ENCODE measurements at places on chromosomes 3 and 15.

- H3K27me3 ChIP-seq, result no peaks in the 10 kb centered on the region
- H3K36me3 ChIP-seq, result no peaks in the 10 kb centered on the region
- H3K4me1 ChIP-seq, result no peaks in the 10 kb centered on the region
- DNase-seq, result no peak
- no peak overlapping the region for H3K4me3 ChIP-seq
Observed at GRCh38 chr3:145326666-145327065, 834.3 kb downstream of the PLOD2 start.

DNA sequence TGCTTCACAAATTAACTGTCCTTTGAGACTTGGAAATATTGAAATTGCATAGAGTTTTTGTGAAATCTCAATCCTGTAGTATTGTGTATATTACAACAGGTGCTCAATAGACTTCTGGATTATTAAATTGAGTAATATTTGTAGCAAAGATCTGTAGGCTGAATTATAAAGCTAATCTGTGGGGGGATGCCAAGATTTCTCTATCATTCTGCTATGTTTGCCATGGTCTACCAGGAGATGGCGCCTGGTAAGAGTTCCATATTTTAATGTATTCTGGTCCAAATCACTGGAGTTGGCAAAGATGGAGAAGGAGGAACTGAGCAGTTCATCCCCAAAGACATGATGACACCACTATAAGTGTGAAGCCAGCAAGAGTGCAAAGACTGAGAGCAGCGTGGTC is 340.9 kb upstream of the TPRG1 start:
- no peaks in the 10 kb centered on the region for H3K4me1 ChIP-seq
- H3K27me3 ChIP-seq, result no peaks in the 10 kb centered on the region
- no peaks in the 10 kb centered on the region for H3K36me3 ChIP-seq
- DNase-seq, result no peak
- no peak overlapping the region for H3K4me3 ChIP-seq

GRCh38 chr3:153577059-153577736 is 415.2 kb downstream of the RAP2B start:
- no peak overlapping the region for H3K4me3 ChIP-seq
- no peak overlapping the region for H3K27ac ChIP-seq
- no peaks in the 10 kb centered on the region for H3K36me3 ChIP-seq
- H3K27me3 ChIP-seq, result no peaks in the 10 kb centered on the region
- H3K4me1 ChIP-seq, result no peaks in the 10 kb centered on the region

GRCh38 chr3:41050144-41050543 is 149.2 kb upstream of the CTNNB1 start:
- no peaks in the 10 kb centered on the region for H3K27me3 ChIP-seq
- no peak overlapping the region for H3K4me3 ChIP-seq
- DNase-seq, result no peak

DNA sequence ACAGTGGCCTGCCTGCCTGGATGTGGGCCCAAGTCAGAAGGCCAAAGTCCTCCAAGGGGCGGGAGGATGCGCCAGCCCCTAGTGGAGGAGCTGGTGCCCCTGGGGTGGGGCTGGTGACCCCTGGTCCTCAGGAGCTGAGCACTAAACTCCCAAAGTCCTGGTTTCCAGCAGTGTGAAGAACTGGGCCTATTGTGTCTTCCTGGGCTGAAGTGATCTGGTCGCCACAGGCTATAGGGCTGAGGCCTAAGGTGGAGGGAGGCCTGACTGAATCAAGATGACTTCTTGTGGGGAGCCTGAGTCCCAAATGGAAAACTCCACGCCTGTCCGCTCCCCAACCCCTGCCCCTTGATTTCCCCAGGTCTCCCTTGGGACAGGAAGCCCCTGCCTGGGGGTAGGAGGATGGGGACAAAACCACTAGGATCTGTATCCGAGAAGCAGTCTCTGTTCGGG is 753 bp upstream of the FES start:
- no peaks in the 10 kb centered on the region for H3K27me3 ChIP-seq
- peaks cover 60% of the 10 kb centered on the region for H3K36me3 ChIP-seq
- peak overlapping the region; percentile 41 for H3K4me3 ChIP-seq
- peaks cover 32% of the 10 kb centered on the region for H3K4me1 ChIP-seq
- peak; percentile 28 for DNase-seq
- peak overlapping the region; percentile 80 for H3K27ac ChIP-seq

- H3K4me3 ChIP-seq, result peak overlapping the region; percentile 37
- peaks cover 5% of the 10 kb centered on the region for H3K27me3 ChIP-seq
- peaks cover 36% of the 10 kb centered on the region for H3K4me1 ChIP-seq
- no peaks in the 10 kb centered on the region for H3K36me3 ChIP-seq
- H3K27ac ChIP-seq, result peak overlapping the region; percentile 62
Observed at GRCh38 chr3:125140818-125141595, 71.5 kb downstream of the SLC12A8 start.

GRCh38 chr3:156694536-156694935 is 20.1 kb downstream of the TIPARP start:
- H3K27ac ChIP-seq, result no peak overlapping the region
- DNase-seq, result no peak
- H3K36me3 ChIP-seq, result peaks cover 2% of the 10 kb centered on the region
- no peak overlapping the region for H3K4me3 ChIP-seq
- H3K27me3 ChIP-seq, result no peaks in the 10 kb centered on the region
- H3K4me1 ChIP-seq, result no peaks in the 10 kb centered on the region

GRCh38 chr15:31206386-31207181 is 105.1 kb upstream of the TRPM1 start:
- peaks cover 11% of the 10 kb centered on the region for H3K4me1 ChIP-seq
- no peak overlapping the region for H3K27ac ChIP-seq
- H3K27me3 ChIP-seq, result peaks cover 2% of the 10 kb centered on the region
- H3K36me3 ChIP-seq, result no peaks in the 10 kb centered on the region

DNA sequence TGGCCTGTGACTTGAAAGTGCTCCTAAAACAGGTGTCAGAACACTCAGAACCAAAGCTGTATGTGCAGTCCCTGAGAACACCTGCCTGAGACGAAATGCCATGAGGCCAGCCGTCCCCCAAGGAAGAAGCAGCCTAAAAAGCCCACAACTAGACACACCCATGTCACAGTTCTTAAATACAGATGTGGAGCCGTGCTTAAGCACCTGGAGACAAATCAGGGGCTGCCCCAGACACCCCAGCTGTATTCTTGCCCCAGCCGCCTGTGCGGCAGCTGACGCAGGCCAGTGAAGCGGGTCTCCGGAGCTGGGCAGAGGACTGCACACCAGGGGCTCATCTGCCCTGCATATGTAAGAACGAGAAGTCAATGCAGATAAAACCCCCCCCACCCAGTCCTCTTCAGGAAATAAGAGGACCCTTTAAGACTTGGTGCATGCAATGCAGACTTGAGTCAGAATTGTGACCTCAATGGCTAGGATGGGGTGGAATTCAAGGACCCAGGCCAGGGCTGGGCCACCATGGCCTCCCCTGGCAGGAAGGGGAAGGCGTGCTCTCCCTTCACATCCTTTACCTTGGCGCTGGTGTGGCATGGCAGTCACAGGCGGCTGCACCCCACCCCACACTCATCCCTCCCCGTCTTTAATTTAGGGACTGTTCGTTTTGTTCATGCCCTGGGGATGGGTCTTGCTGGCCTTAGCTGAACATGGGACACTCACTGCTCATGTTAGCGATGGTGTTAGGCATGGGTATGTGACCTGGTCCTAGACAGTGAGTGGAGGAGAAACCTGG is 27.7 kb upstream of the PLXNA1 start:
- H3K27me3 ChIP-seq, result no peaks in the 10 kb centered on the region
- H3K4me3 ChIP-seq, result no peak overlapping the region
- H3K27ac ChIP-seq, result no peak overlapping the region
- H3K4me1 ChIP-seq, result peaks cover 19% of the 10 kb centered on the region
- H3K36me3 ChIP-seq, result peaks cover 32% of the 10 kb centered on the region

- peak within 1 kb of the TSS; percentile 53 for H3K4me3 ChIP-seq
- H3K27me3 ChIP-seq, result no peaks in the 10 kb centered on the region
- no peak for DNase-seq
- peaks cover 22% of the 10 kb centered on the region for H3K4me1 ChIP-seq
- no peak within 1 kb of the TSS for H3K27ac ChIP-seq
Observed at GRCh38 chr3:9951962-9952805, at the start of gene PRRT3. Gene PRRT3 (minus strand): TSS chr3:9952408. CDS start chr3:9950115, 2,293 bp downstream.

DNA sequence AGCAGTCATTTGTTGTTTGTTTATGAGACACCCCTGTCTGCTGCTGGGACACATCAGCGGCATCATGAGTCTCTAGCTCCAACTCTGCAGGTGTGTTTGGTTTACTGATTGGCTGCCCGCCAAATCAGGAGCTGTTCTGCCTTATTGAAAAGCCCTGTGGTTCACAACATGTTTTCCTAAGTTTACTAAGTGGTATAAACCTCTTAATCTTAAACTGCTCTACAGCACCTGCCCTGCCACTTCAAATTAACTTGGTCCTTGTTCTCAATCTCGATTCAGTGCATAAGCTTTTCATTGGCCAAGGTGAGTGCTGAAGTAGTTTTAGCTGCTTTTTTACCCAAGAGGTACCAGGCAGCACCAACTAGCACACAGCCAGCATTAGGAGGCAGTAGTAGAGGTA is 77.8 kb upstream of the WDR72 start:
- H3K4me1 ChIP-seq, result no peaks in the 10 kb centered on the region
- no peaks in the 10 kb centered on the region for H3K36me3 ChIP-seq
- no peaks in the 10 kb centered on the region for H3K27me3 ChIP-seq
- H3K27ac ChIP-seq, result no peak overlapping the region
- no peak overlapping the region for H3K4me3 ChIP-seq

- H3K4me1 ChIP-seq, result peaks cover 6% of the 10 kb centered on the region
- H3K4me3 ChIP-seq, result no peak overlapping the region
Observed at GRCh38 chr15:90071220-90071807, 31.0 kb downstream of the IDH2 start.

- DNase-seq, result no peak
- H3K27ac ChIP-seq, result no peak overlapping the region
- no peak overlapping the region for H3K4me3 ChIP-seq
- H3K36me3 ChIP-seq, result peaks cover under 1% of the 10 kb centered on the region
- H3K4me1 ChIP-seq, result no peaks in the 10 kb centered on the region
Observed at GRCh38 chr15:56894601-56895000, 23.8 kb upstream of the TCF12 start.

DNA sequence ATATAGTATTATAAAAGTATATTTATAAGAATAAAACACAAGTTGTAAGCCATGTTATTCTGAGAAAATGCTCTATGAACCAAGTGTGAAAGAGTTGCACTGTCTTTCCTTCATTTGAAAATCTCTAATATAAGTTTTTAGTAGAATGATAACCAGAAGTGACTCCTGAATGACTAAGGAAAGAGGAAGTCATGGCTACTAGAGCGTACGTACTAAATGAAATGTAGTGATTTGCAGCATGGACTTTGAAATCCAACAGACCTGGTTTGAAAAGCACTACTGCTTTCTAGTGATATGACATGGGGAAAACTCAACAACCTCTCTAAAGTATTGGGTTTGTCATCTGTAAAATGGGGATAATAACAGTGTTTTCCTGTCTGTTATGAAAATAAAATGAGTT is 10.3 kb upstream of the DNAJC13 start:
- no peaks in the 10 kb centered on the region for H3K27me3 ChIP-seq
- H3K27ac ChIP-seq, result no peak overlapping the region
- no peak overlapping the region for H3K4me3 ChIP-seq

GRCh38 chr3:63937661-63938651 is 25.8 kb upstream of the SCAANT1 start:
- no peaks in the 10 kb centered on the region for H3K36me3 ChIP-seq
- no peaks in the 10 kb centered on the region for H3K4me1 ChIP-seq
- no peak for DNase-seq
- no peak overlapping the region for H3K4me3 ChIP-seq
- H3K27me3 ChIP-seq, result no peaks in the 10 kb centered on the region

DNA sequence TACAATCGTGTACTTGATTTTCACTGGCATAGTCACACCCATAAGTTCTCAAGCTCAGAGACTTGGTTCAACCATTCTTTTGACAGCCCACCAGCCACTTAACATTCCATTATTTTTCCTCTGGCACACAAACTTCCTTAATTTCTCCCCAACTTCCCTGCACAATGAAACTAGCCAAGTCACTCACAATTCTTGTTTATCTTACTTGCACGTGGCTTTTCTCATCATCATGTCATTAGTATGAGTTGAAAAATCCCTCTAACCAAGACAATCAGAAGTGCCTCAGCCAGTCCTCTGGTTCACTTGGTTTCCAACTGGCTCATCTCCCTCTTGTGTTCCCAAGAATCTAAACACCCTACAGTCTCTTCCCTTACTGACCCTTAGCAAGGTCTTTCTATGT is 110.5 kb upstream of the PTPRG start:
- no peak for DNase-seq
- no peaks in the 10 kb centered on the region for H3K27me3 ChIP-seq
- H3K27ac ChIP-seq, result no peak overlapping the region
- H3K4me1 ChIP-seq, result no peaks in the 10 kb centered on the region
- no peaks in the 10 kb centered on the region for H3K36me3 ChIP-seq
- H3K4me3 ChIP-seq, result no peak overlapping the region

DNA sequence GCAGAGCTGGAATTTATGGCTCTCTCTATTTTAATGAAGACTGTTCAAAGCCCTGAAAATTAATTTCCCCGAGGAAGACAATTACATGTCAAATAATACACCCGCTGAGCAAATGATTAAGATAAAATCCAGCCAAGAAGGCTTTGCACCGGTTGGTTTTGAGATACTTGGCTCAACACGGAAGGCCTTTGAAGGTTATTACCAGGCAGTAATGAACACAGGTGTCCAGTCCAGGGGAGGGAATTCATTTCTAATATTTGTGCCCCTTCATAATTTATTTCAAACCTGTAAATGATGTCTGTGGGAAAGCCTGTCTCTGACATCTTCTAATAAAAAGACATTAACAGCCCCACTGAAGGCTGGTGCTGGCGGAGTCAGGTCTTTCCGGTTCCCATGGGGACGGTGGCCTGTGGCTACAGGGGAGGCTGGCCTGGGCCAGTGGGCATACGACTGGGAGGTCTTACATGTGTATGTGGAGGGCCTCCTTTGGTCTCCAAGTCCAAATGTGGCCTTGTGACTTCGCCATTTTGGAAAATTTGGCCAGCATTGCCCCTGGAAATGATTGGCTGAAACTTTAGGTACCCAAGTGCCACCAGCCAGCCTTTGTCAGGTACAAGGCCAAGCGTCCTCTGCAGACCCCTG is 49.9 kb upstream of the IQSEC1 start:
- no peaks in the 10 kb centered on the region for H3K36me3 ChIP-seq
- H3K27ac ChIP-seq, result no peak overlapping the region
- DNase-seq, result no peak
- H3K4me3 ChIP-seq, result no peak overlapping the region

GRCh38 chr3:30649572-30650318 is 43.3 kb downstream of the TGFBR2 start:
- no peak overlapping the region for H3K4me3 ChIP-seq
- H3K4me1 ChIP-seq, result no peaks in the 10 kb centered on the region
- no peaks in the 10 kb centered on the region for H3K36me3 ChIP-seq
- DNase-seq, result no peak
- H3K27me3 ChIP-seq, result no peaks in the 10 kb centered on the region
- no peak overlapping the region for H3K27ac ChIP-seq

DNA sequence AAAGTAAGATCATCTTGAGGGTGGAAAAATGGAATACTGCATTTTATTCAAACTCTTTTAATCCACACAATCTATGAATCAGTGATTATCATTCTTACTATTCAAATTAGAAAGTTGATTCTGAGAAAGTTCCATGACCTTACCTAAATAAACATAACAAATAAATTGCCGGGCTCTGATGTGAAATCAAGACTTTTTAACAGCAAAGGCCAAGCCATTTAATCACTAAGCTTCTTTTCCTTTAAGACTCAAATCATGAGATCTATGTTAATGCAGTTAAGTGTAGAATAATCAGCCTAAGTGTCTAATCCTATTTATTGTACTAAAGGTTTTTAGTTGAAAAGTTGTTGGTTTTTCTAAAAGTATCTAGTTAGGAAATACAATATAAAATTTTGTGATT is 857.0 kb downstream of the SI start:
- H3K4me3 ChIP-seq, result no peak overlapping the region
- no peaks in the 10 kb centered on the region for H3K27me3 ChIP-seq
- H3K36me3 ChIP-seq, result no peaks in the 10 kb centered on the region
- no peak for DNase-seq
- no peaks in the 10 kb centered on the region for H3K4me1 ChIP-seq
- H3K27ac ChIP-seq, result no peak overlapping the region
